ENCODE measurements at places on chromosomes 6 and 20.
A peak's percentile ranks its signal among the peaks of the same experiment; 100 is the strongest.

DNA sequence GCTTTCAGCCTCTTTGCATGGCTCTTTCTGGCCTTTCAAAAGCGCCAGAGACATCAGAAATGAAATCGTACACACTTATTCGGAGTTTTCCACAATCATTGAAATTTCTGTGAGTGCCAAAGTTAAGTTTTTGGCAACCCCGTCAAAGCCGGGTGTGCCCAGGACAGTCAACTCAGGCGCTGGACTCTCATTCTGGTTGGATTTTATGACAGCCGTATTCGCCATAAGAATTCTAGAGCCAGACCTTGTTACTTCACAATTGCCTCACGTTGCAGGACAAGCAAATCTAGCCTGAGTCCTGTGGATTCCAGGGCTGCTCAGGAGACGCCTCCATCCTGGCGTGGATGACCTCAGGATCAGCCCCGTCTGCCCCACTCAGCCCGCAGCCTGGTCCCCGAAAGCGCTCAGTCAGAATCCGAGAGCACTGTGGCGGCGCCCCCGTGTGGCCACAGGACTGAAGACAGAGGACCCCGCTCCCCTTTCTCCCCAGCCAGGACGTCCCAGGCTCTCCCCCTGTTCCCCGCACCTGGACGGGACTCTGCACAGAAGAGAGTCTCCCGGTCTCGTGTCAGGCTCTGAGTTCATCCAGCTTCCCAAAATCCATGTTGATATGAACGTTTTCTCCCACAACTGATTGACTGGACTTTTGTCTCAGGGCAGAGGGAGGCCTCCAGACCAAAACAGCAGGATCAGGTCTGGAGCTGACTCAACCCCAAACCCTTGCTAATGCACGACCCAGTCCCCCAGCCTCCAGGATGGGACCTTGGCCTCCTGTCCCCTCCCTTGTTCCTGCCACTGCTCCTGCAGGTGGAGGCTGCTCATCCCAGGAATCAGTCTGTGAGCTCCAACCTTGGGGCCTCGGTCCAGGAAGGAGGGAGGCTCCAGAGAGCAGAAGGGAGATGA lies 38.2 kb downstream of the MICA start:
- DNase-seq, result peak; percentile 65

- no peak for DNase-seq
Observed at GRCh38 chr6:13419422-13420195, 67.8 kb downstream of the GFOD1 start.

- no peak for DNase-seq
Observed at GRCh38 chr6:110404607-110405006, 10.8 kb downstream of the DDO start.

DNA sequence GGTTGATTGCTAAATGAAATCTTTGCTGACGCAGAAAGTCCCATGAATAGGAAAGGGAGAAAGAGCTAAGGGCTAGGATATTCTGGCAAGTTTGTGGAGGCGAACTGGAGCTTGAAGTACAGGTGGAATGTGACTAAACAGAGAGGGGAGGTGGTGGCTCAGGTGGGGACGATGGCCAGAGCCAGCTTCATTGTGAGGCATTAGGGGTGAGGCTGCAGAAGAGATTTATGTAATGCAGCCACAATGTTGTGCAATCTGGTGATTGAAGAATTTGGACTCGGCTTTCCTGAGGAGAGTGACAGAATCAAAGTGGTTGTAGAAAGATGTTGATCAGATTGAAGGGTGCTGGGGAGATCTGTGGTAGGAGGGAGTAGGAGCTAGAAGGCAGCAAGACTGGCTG lies 42.9 kb upstream of the SPACA1 start:
- no peak for DNase-seq

DNA sequence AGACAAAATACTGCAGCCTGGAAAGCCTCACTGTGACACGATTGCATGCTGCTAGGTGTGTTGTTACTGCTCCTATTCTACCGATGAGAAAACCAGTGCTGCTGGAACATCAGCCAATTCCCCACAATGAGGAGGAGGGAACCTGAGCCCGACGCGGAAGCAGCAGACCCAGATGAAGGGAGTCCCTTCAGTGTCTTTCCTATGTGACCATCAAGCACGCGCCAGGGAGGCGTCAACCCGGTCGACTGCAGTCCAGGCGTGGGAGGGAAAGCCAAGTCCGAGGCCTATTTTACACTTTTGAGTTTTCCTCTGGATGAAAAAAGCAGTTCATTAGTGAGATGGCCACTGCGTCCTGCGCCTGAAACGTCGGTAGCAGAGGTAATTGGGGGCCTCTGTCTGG lies 63.3 kb downstream of the STK35 start:
- no peak for DNase-seq

- no peak for DNase-seq
Observed at GRCh38 chr6:15672291-15672690, 9.5 kb upstream of the DTNBP1 start.

GRCh38 chr6:24822696-24823095 lies 24.0 kb upstream of the ARMH2 start:
- no peak for DNase-seq

- DNase-seq, result peak; percentile 86
Observed at GRCh38 chr20:1392693-1393506, at the start of gene FKBP1A. TSS of gene FKBP1A (minus strand) at chr20:1393054. CDS start at chr20:1392998, 56 bp downstream.

- no peak for DNase-seq
Observed at GRCh38 chr6:119720160-119720559, 370.6 kb upstream of the MAN1A1 start.

All from mesothelial cell of epicardium (in vitro differentiated cells).